Stimulated activated CD4-positive, alpha-beta T cell treated with anti-CD3 and anti-CD28 coated beads, Interleukin-1b, Interleukin-23, amount 100 ng/mL, for 4 hours (primary cell): ENCODE measurements at places on chromosomes 3 and 15.

- DNase-seq, result no peak
These were observed 369.0 kb upstream of the PPP2R3A start for GRCh38 chr3:135596563-135596962.

DNA sequence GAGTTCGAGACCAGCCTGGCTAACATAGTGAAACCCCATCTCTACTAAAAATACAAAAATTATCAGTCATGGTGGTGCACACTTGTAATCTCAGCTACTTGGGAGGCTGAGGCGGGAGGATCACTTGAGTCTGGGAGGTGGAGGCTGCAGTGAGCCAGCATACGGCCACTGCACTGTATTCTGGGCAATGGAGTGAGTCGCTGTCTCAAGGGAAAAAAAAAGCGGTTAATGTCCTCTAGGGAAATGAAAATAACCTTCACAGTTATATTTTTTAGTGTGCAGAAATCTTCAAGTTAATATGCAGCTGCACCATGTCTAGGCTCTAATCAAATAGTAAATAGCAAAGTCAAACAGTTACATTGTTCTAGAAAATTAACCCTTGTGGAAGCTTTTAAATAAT, 14.8 kb downstream of the CEP19 start:
- DNase-seq, result no peak

GRCh38 chr3:72728329-72728889, 119.8 kb downstream of the SHQ1 start:
- no peak for DNase-seq

DNA sequence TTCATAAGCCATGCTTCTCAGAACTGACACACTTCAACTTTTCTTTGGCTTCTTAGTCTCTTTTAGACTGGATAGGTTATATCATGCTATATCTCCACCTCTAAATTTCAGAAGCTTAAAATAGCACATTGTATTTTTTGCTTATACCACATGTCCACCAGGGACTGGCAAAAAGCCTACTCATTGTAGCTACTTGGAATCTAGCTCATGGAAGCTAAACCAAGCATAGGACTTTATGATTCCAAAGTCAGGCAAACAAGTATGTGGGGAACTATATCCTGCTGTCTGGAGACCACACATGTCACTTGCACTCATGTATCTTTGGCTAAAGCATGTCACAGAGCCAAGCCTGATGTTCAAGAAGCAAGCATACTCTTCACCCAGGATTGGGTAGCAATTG, 245.0 kb upstream of the RASGRP1 start:
- no peak for DNase-seq

- DNase-seq, result no peak
These were observed 257.5 kb downstream of the MFSD1 start for GRCh38 chr3:159059395-159059794.

GRCh38 chr15:80568298-80568697, 126.8 kb upstream of the ABHD17C start:
- no peak for DNase-seq

- no peak for DNase-seq
These were observed 89.1 kb upstream of the CFAP20DC start for GRCh38 chr3:59138966-59139365.

DNA sequence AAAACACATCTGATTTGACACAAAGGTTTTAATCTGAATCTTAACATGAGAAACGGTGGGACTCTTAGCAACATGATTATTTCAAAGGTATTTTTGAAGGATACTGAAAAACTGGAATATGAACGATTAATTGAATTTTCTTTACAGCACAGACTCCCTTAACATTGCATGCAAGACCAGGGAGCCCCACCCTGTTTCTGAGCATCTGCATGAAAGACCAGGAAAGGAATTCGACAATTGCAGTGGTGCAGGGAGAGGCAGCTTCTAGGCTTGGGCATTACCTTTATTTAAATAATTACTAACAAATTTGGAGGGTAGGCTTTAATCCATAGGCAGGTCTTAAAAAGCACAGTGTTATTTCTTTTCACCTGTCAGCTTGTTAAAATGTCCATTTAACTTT, 240.6 kb upstream of the TOPAZ1 start:
- DNase-seq, result no peak

GRCh38 chr15:51864408-51865056, 35.1 kb downstream of the TMOD3 start:
- DNase-seq, result no peak

- no peak for DNase-seq
These were observed 66.2 kb upstream of the UBE2E1 start for GRCh38 chr3:23739536-23739935.

- DNase-seq, result no peak
These were observed 28.7 kb upstream of the SEMA6D start for GRCh38 chr15:47688573-47689086.

- DNase-seq, result no peak
These were observed 106.7 kb upstream of the RAD18 start for GRCh38 chr3:9069971-9070370.

DNA sequence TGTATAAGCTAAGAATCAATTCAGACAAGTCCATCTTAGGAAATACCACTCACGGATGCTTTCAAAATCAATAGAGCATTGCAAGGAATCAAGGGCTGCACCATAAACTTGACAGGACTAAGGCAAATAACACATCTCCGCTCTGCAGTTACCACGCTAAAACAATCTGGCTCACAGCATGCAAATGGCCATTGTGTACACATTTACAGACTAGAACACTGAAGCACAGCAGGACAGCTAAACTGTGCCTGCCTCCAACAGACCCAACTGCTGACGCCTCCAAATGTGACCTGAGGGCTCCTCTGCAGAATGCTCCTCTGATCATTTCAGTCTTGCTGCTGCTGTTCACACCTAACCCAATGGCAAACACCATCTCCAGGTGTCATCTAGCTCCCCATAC, 104.3 kb downstream of the MEX3B start:
- DNase-seq, result no peak
